ENCODE measurements at places on chromosomes 13 and 19.

GRCh38 chr19:43692385-43692784, 22.4 kb upstream of the PLAUR start:
- DNase-seq = no peak

- peak; percentile 94 for DNase-seq
Observed at GRCh38 chr19:58182577-58182988, 278 bp upstream of the ZNF274 start.

- no peak for DNase-seq
Observed at GRCh38 chr19:33825556-33825955, 28.9 kb downstream of the KCTD15 start.

DNA sequence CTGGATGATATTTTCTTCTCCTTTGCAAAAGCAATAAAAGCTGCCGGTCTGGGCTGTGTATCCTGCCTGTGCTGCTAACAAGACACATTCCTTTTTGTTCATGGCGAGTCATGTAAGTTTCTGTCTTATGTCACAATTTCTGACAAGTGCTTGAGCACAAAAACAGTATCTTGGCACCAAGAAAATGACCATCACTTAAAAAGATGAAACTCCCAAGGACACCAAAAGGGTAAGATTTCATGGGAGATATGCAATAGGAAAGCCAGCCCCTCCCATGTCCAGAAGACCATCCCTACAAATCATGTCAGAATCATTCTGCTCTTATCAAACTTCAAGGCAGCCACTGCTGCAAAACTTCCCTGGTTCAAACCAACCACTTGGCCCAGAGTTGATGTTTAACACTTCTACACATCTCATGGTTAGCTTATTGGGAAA, 375.4 kb upstream of the ZNF507 start:
- no peak for DNase-seq

DNA sequence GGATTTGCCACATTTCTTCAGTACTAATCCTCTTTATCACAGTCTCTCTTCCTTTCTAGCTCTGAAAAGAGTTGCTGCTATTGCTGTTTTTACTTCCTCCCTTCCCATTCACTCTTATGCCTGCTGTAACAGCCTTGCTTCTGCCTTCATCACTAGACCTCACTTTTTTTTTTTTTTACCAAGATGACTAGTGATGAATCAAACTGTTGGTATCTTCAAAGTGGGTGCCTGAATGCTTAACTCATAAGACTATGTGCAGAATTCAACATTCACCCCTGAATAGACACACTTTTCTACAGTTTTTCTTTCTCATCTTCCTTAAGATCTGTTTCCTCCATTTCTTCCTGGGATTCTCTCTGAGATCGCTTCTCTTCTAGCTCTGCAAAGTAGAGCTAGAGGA, 217.2 kb upstream of the HTR2A start:
- DNase-seq = no peak

DNA sequence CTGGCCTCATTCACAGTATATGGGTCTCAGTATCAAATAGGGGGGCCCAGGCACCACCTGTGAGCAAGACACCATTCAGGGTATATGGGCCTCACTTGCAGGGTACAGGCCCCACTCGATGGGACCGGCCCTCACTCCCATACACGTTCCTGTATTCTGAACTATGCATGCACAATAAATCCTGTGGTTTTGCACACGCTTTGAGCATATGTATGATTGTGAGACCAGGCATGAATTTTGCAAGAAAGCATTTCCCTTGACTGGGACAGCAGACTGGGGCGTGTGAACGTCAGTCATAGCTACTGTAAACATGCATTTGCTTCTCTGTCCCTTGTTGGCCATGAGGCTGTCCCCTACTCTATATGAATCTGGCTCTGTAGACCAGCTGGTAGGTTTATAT, 637 bp upstream of the PNMA8B start:
- no peak for DNase-seq

DNA sequence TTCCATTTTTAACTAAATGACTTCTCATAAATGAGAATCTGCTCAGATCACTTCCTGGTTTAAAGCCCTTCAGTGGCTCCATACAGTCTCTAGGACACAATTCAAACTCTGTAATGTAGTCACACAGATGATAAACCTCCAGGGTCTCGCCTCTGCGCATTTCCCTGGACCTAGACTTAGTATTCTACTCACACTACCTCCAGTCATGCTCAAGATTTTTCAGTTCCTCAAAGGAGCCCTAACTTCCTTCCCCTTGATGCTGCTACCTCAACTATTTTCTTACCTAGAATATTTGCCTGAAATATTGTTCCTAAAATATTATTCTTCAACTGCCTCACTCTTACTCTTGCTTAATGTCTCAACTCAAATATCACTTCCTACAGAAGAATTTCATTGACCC, 86.7 kb upstream of the TPP2 start:
- no peak for DNase-seq

DNA sequence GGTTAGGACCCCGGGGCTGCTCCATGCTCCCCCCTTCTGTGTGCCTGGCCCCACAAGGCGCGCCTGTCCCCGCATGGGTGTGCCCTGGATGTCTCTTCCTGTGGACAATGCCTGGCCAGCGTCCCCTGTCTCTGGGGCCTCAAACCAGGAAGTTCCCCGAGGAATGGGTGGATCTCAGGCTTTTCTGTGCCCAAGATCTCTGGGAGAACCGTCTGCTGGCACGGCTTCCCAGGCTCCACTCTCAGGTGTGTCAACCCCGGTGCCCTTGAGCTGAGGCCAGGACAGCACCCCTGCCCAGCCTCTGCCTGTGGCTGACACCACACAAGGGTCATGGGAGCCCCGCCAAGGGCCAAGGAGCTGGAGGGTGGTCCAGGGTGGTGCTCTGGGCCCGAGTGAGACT, 15.7 kb downstream of the ZNF444 start:
- no peak for DNase-seq

GRCh38 chr13:26606631-26607030, 49.1 kb downstream of the WASF3 start:
- DNase-seq = no peak

- no peak for DNase-seq
Observed at GRCh38 chr19:46435009-46435408, 6.3 kb upstream of the PNMA8C start.

DNA sequence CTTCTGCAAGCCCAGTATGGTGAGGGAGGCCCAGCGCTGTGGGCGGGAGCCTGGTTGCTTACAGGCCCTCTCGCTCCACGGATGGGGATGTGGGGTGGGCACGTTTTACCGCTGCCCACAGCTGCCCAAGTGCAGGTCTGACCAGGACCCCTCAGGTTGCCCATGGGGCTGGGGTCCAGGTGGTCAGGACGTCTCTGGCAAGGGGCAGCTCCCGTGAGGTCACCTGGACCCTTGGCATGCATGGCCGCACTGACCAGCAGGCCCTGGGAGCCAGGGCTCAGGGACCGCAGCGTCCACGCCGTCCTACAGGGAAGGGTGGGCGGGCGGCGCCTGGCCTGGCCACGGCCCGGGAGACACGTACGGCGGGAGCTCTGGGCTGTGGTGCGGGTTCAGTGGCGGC, 32.8 kb downstream of the GAS6 start:
- no peak for DNase-seq

- DNase-seq = peak; percentile 96
Observed at GRCh38 chr19:18594096-18594823, 5.7 kb downstream of the REX1BD start.

GRCh38 chr13:27971776-27972477, 2.8 kb upstream of the CDX2 start:
- DNase-seq = no peak

DNA sequence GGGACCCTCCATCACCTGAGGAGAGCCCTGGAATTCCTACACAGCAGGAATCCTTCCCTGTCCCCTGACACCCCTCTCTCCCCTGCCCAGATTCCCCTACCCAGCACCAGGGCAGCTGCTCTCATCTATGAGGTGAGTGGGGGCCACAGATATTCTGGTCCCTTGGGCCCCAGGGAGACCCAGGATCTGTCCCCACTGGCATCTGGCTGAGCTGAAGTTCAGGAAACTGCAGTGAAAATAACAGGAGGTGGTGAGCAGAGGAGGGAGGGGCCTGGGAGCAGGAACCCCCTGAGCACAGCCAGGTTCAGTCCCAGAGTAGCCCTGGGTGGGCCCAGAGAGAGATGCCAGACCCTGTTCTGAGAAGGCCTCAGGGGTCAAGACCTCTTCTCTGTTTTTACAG, 10.1 kb downstream of the CEACAM21 start:
- no peak for DNase-seq

- no peak for DNase-seq
Observed at GRCh38 chr19:32324631-32325285, 20.7 kb upstream of the ZNF507 start.

GRCh38 chr13:76683168-76683567, 203.0 kb downstream of the KCTD12 start:
- DNase-seq = no peak

DNA sequence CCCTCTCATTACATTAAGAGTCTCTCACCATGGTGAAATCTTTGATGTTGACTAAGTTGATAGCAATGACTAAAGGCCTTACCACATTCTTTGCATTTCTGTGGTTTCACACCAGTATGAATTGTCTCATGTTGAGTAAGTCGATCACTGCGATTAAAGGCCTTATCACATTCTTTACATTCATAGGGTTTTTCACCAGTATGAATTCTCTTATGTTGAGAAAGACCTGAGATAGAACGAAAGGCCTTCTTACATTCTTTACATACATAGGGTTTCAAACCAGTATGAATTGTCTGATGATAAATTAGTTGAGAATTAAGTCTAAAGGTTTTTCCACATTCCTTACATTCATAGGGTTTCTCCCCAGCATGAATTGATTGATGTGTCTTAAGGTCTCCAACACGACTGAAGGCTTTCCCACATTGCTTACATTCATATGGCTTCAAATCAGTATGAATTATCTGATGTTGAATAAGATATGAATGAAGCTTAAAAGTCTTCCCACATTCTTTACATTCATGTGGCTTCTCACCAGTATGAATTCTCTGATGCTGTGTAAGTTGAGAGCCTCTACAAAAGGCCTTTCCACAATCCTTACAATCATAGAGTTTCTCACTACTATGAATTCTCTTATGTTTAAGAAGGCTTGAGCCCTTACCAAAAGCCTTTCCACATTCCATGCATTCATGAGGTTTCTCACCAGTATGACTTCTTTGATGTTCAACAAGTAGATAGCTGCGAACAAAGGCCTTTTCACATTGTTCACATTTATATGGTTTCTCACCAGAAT, 45.6 kb downstream of the ZNF283 start:
- no peak for DNase-seq

- no peak for DNase-seq
Observed at GRCh38 chr19:10061717-10062310, 24.3 kb upstream of the SHFL start.

- DNase-seq = no peak
Observed at GRCh38 chr19:14837391-14837790, 2.4 kb upstream of the OR7A5 start.

- no peak for DNase-seq
Observed at GRCh38 chr19:996051-996838, 4.0 kb upstream of the GRIN3B start.

GRCh38 chr13:52882785-52883184, 34.3 kb upstream of the PCDH8 start:
- DNase-seq = no peak

DNA sequence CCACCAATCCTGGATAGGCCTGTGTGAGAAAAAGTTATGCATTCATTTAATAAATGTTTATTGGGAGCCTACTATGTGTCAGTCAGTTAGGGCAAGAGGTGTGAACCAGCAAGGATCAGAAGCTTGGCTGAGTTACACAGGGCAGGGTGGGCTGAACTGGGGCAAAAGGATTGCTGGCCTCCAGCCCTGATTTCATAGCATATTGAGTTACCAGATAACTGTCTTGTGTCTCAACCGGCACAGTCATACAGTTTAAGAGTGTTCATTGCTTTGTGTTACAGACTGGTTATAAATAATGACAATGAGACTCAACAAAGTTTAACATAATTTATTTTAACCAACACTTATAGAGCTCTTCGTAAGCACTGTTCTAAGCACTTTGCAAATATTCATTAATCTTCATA, 253.8 kb downstream of the DLEU7 start:
- no peak for DNase-seq

- DNase-seq = no peak
Observed at GRCh38 chr13:79307433-79307861, 98.6 kb downstream of the RBM26 start.

DNA sequence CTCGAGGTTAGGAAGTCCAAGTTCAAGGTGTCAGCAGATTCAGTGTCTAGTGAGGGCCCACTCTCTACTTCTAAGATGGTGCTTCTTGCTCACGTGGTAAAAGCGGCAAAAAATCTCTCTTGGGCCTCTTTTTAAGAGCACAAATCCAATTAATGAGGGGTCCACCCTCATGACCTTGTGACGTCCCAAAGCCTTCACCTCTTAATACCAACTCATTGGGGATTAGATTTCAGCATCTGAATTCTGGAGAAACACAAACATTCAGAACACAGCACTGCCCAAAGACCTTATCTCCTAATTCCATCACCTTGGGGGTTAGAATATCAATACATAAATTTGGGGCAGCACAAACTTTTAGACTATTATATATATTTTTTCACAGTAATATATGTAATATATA, 146.4 kb upstream of the GPC6 start:
- DNase-seq = no peak

GRCh38 chr19:15108145-15108844, 1.1 kb downstream of the SYDE1 start:
- no peak for DNase-seq

GRCh38 chr13:18943721-18944391, 237.8 kb downstream of the TUBA3C start:
- DNase-seq = no peak

- no peak for DNase-seq
Observed at GRCh38 chr19:32388393-32388855, 17.1 kb upstream of the DPY19L3 start.

GRCh38 chr13:106398289-106398688, 137.2 kb downstream of the EFNB2 start:
- DNase-seq = no peak

DNA sequence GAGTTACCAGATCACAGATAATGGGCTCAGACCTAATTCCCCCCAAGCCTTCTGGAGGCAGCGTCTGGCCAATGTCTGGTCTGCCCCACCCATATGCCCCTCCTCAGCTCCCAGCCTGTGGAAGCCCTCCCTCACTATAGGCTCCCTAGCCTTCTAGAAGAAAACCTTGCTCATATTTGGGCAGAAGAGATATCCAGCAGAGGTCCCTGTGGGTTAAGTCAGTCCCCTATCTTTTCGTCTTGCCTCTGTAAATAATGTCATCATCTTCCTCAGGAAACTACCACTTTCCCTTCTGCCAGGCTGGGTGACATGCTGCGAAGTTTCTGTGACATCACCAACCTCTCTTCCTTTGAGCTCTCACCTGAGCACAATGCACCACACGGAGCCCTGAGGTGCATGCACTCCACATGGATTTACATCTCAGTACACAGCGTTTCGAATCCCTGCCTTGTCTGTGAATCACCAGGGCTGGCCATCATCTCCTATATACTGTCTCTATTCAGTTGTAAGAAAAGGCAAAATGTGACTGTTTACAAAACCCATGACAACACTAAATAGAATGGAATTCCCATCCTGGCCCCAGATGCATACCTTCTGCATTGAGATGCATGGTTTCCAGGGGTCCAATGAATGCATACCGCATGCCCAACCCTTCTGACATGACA, 112.8 kb downstream of the CRYL1 start:
- DNase-seq = no peak
